ENCODE measurements at places on chromosomes 2 and 18. TPM values are rescaled to one million over a fixed set of nuclear protein-coding genes. Genes with fewer than 3 reads are reported as not detected.

Gene CPLX4
- polyA plus RNA-seq = not detected

Gene SOWAHC
- polyA plus RNA-seq = 1.2 TPM

Gene GYPC
- polyA plus RNA-seq = 74.0 TPM

GRCh38 chr2:223314811-223315210 is 262.8 kb downstream of the KCNE4 start:
- H3K36me3 ChIP-seq = no peaks in the 10 kb centered on the region
- no peaks in the 10 kb centered on the region for H3K4me1 ChIP-seq
- no peak overlapping the region for H3K27ac ChIP-seq
- H3K27me3 ChIP-seq = no peaks in the 10 kb centered on the region

- no peaks in the 10 kb centered on the region for H3K36me3 ChIP-seq
- H3K4me3 ChIP-seq = no peak overlapping the region
- no peak for DNase-seq
- no peaks in the 10 kb centered on the region for H3K27me3 ChIP-seq
- no peaks in the 10 kb centered on the region for H3K4me1 ChIP-seq
Measured at GRCh38 chr18:27789406-27789805, 387.5 kb downstream of the CDH2 start.

DNA sequence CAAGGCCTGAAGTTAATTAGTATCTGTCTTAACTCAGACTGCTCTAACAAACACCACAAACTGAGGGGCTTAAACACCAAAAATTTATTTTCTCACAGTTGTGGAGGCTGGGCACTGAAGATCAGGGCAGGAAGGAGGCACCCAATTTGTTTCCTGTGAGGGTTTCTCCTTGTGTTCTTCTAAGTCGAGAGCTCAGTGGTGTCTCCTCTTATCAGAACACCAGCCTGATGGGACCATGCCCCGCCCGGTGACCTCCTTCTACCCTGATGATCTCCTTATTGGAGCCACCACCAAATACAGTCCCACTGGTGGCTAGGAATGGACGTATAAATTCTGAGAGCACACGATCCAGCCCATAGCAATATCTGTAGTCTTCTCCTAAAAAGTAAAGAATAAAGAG is 20.5 kb downstream of the TMEM18 start:
- DNase-seq = no peak
- H3K27ac ChIP-seq = no peak overlapping the region

- no peak overlapping the region for H3K27ac ChIP-seq
- no peak overlapping the region for H3K4me3 ChIP-seq
- H3K36me3 ChIP-seq = peaks cover 11% of the 10 kb centered on the region
- H3K27me3 ChIP-seq = no peaks in the 10 kb centered on the region
- H3K4me1 ChIP-seq = no peaks in the 10 kb centered on the region
Measured at GRCh38 chr2:241225983-241226382, 37.5 kb downstream of the ANO7 start.

DNA sequence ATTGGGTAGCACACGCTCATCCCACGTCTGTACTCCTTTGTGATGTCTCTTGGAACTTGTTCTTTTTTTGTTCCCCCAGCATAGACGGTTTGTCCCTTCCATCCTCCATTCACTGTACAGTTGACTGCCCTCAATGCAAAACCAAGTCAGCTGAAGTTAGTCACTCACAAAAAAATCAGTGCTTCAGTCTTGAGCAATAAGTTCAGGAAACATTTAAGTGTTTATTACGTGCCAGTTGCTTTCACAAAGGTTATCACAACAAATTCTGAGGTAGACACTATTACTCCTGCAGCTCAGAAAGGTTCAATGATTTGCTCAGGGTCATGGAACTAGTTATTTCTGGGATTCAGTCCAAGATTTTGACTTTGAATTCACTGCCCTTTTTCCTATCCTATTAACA is 102.2 kb downstream of the PDE1A start:
- no peak overlapping the region for H3K4me3 ChIP-seq
- no peaks in the 10 kb centered on the region for H3K4me1 ChIP-seq
- H3K27ac ChIP-seq = no peak overlapping the region
- no peaks in the 10 kb centered on the region for H3K36me3 ChIP-seq

DNA sequence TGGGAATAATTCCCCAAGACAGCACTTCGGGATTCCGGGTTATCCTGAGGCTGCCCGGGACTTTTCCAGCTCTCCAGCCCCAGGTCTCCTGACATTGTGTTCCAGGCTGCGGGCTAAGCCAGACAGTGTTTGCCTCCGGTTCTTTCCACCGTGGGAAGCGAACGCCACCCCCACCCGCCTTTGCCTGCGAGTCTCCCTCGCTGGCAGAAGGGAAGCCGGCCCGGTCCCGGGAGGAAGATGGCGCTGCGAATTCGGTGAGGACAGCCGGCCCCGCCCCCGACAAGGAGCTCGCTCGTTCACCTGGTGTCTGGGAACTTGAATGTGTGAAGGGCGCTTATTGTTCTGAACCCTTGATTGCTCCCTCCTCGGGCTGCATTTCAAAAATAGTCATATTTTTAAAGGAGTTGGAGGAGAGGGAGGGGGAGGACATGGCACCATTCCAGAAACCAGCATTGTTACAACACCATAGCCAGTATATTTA is 2.9 kb downstream of the LRATD1 start:
- no peaks in the 10 kb centered on the region for H3K36me3 ChIP-seq
- H3K4me1 ChIP-seq = peaks cover 18% of the 10 kb centered on the region
- DNase-seq = peak; percentile 90
- no peaks in the 10 kb centered on the region for H3K27me3 ChIP-seq
- H3K27ac ChIP-seq = peak overlapping the region; percentile 79

DNA sequence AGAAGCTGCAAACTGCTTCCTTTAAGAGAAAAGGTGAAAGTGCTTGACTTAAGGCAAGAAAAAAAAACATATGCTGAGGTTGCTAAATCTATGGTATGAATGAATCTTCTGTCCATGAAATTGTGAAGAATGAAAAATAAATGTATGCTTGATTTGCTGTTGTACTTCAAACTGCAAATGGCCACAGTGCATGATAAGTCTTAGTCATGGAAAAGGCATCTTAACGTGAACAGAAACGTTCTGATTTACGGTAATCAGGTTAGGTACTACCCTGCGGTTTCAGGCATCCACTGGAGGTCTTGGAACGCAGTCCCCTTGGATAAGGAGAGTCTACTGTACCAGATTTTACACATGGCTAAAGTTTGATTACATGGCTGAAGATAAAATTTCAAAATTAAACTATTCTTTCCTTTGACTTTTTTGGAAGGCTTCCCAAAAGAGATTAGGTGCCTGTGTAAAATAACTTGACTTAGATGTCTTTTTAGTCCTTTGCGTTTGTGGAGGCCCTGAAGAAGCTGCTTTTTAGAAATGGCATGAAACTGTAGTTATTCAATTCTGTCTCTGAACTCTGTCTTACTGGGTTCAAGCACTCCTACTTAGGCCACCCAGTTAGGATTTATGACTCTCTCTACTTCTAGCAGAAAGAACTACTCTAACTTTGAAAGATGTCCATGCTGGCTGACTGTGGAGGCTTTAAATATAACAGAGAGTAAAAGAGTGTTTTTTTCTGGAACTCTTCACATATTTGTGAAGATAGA is 35.9 kb upstream of the SCN9A start:
- H3K27me3 ChIP-seq = no peaks in the 10 kb centered on the region
- H3K4me3 ChIP-seq = no peak overlapping the region
- no peak overlapping the region for H3K27ac ChIP-seq
- no peak for DNase-seq

- H3K4me1 ChIP-seq = peaks cover 43% of the 10 kb centered on the region
- H3K27ac ChIP-seq = peak overlapping the region; percentile 100
- no peak for DNase-seq
- H3K36me3 ChIP-seq = no peaks in the 10 kb centered on the region
- peak overlapping the region; percentile 85 for H3K4me3 ChIP-seq
Measured at GRCh38 chr2:156340804-156341451, 8.4 kb upstream of the NR4A2 start.

- no peaks in the 10 kb centered on the region for H3K36me3 ChIP-seq
- DNase-seq = no peak
- H3K4me1 ChIP-seq = no peaks in the 10 kb centered on the region
- no peak overlapping the region for H3K4me3 ChIP-seq
- no peak overlapping the region for H3K27ac ChIP-seq
Measured at GRCh38 chr2:8566774-8567468, 114.9 kb upstream of the ID2 start.

DNA sequence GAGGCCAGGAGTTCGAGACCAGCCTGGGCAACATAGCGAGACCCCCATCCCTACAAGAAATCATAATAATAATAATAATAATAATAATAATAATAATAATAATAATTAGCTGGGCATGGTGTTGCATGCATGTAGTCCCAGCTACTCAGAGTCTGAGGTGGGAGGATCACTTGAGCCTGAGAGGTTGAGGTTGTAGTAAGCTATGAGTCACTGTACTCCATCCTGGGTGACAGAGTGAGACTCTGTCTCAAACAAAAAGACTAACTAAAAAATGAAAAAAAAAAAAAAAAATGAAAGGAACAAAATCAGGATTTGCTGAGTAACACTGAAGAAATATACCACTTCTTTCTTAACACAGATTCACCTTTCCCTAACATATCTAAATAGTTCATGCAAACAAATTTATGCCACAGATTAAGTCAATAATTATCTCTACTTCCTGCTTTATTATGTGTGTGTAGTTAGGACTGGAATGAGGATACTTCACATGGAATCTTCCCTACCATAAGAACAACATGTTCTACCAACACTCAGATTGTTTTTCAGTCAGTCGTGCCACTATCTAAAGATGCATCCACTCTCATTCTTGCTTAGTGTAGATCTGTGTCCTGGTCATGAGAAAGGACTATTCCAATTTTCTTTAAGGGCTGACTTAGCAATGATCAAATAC is 928.7 kb downstream of the SLC4A3 start:
- H3K27me3 ChIP-seq = no peaks in the 10 kb centered on the region
- DNase-seq = no peak
- no peaks in the 10 kb centered on the region for H3K36me3 ChIP-seq
- no peak overlapping the region for H3K27ac ChIP-seq
- no peak overlapping the region for H3K4me3 ChIP-seq
- no peaks in the 10 kb centered on the region for H3K4me1 ChIP-seq

- H3K36me3 ChIP-seq = no peaks in the 10 kb centered on the region
- no peak overlapping the region for H3K27ac ChIP-seq
- H3K4me3 ChIP-seq = no peak overlapping the region
Measured at GRCh38 chr2:122707224-122707824, 951.9 kb downstream of the TSN start.

DNA sequence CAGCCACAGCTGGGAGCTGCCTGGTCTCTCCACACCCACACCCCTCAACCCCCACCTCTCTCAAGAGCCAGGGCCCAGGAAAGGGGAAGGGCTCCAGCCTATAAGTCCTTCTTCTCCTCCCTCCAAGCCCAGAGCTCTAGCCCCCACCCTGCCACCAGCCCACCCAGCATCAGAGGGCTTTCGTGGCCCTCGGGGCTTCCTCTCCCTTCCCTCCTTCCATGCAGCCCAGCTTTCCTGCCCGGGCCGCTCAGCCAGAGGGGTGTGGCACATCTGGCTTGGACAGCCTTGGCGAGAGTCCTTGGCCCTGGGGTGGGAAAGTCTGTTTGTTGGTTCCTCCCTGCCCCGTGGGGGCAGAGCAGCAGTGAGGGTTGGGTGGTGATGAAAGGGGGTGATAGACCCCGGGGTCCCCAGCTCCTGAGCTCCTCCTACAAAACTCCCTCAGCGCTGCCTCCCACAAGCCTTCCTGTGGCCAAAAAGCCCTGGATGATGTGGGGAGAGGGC is 7.0 kb downstream of the TNS1 start:
- H3K4me1 ChIP-seq = peaks cover 20% of the 10 kb centered on the region
- peak; percentile 58 for DNase-seq
- H3K4me3 ChIP-seq = no peak overlapping the region
- H3K27ac ChIP-seq = peak overlapping the region; percentile 75

DNA sequence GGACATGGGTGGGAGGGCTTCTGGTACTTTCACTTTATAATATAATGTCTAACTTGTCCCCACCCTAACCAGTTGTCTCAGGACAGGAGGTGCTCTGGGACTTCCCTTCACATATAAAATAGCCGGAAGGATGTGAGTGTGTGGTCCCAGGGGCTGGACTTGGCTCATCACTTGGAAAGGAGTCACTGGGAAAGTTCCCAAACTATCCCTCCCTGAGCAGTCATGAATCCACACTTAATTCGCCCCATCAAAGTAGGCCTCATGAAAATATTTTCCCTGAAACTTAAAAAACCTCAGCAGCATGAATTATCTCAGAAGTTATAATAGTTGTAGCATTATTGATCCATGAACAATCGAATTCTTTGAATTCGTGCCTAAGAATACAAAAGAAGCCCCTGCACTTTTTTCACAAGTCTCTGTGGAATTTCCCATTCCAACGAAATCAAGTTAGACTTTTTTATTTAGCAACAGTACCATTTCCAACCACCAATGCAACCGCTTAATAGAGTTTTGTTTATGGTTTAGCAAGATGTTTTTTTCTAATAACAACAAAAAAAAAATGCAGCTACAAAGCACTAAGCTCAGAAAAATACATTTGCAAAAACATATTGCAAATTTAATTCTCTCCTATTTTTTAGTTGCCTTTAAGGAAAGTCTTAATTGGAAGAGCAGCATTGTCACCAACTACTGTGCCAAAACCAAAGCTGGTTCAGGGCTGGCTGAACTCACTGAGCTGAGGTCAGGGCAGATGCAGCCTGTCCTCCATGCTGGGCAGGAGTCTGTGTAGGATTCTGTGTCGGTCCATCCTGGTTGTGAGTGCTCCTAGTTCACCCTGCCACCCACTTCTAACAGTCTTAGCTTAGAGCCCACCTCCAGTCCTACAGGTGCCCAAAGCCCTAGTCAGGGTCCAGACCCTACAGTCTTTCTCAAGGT is 68.8 kb upstream of the SPTBN1 start:
- no peak for DNase-seq
- no peaks in the 10 kb centered on the region for H3K27me3 ChIP-seq
- H3K36me3 ChIP-seq = no peaks in the 10 kb centered on the region
- no peaks in the 10 kb centered on the region for H3K4me1 ChIP-seq
- no peak overlapping the region for H3K4me3 ChIP-seq

DNA sequence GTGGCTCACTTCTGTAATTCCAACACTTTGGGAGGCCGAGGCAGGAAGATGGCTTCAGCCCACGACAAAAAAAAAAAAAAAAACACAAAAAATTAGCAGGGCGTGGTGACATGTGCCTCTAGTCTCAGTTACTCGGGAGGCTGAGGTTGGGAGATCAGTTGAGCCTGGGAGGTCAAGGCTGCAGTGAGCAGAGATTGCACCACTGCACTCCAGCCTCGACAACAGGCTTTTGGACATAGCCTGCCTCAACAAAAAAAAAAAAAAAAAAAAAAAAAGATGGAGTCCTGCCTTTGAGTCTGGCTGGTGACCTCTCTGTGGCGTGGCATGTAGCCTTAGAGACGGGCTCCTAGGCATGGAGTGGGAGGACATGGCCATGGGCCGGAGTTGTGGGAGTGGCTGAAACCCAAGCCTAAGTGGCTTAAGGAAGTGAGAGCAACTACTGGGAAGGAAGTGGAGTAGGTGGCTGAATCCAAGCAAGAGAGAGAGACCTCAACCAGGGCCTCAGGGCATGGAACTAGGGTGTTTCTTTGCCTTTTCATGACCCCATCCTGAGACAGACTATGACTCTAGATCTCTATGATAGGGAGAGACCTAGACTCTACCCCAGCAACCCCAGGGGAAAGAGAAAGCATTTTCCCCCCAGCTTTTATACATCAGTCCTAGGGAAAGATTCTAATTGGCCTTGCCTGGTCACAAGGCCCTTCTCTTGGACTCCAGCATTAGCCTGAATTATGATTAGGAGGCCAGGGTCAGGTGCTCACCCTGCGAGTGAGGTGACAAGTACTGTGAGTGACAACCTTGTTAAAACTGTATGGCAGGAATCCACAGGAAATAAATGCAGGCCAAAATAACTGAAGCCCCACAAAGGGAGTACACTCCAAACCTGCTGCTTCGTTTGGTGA is 34.2 kb downstream of the NPAS2 start:
- H3K27ac ChIP-seq = no peak overlapping the region
- no peak for DNase-seq
- no peaks in the 10 kb centered on the region for H3K36me3 ChIP-seq
- H3K4me1 ChIP-seq = no peaks in the 10 kb centered on the region

Measured in pancreas (tissue), 10 donors.